ENCODE measurements at places on chromosomes 16 and 17.
A peak's percentile ranks its signal among the peaks of the same experiment; 100 is the strongest.

GRCh38 chr16:1102333-1102700, 6.3 kb upstream of the C1QTNF8 start:
- no peak for DNase-seq

DNA sequence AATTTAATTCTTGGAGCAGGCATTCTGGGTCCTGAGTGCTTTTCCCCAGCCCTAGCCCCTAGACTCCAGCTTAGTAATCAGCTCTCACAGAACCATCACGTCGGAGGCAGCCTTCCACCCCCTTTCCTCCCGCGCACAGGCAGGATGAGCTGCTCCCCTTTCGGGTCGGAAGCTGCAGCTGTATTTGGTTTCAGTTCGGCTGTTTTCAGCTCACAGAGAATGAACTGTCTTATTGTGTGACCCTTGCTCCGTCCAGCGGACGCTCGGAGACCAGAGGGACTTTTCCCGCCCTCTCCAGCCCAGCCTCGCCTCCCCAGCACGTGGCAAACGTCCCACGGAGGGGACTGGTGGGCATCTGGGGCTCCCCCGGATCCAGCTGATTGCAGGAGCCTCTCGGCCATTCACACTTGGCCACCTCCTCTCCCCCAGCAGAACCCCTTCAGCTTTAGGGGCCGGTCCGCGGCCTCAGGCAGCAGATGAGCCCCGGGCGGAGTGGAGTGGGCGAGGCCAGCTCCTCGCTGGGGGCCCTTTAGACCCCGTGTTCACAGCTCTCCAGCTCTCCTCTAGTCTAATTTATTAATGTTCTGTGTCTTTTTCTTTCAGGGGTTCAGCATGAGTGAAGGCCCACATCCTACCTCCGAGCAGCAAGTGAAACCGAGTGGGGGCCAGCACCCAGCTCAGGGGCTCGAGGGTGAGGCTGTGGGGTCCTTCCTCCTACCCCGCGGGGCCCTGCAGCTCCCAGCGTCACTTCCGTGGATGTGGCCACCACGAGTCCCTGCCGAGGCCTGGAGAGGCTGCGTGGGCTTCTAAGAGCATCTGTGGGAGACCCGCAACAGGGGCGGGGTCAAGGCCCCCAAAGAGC, 863 bp upstream of the UTS2R start:
- DNase-seq = no peak

DNA sequence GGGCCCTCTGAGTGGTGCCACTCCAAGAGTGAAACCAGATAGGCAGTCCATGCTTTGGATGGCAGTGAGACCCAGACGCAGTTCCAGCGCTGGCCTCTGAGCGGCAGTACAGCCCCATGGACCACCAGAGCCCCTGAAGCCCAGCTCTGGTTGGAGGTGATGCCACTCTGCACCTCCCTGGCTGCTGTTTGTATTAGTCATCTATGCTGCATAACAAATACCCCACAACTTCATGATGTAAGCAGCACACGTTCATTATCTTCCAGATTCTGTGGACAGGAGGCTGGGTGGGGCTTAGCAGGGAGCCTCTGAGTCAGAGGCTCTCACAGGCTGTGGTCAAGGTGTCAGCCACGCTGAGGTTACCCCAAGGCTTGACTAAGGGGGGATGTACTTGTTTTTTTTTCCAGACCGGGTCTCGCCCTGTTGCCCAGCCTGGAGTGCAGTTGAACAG, 5.1 kb upstream of the NME4 start:
- peak; percentile 75 for DNase-seq

GRCh38 chr17:46158323-46159296, 34.6 kb downstream of the KANSL1 start:
- no peak for DNase-seq

GRCh38 chr16:56953006-56953405, 8.7 kb upstream of the CETP start:
- no peak for DNase-seq

DNA sequence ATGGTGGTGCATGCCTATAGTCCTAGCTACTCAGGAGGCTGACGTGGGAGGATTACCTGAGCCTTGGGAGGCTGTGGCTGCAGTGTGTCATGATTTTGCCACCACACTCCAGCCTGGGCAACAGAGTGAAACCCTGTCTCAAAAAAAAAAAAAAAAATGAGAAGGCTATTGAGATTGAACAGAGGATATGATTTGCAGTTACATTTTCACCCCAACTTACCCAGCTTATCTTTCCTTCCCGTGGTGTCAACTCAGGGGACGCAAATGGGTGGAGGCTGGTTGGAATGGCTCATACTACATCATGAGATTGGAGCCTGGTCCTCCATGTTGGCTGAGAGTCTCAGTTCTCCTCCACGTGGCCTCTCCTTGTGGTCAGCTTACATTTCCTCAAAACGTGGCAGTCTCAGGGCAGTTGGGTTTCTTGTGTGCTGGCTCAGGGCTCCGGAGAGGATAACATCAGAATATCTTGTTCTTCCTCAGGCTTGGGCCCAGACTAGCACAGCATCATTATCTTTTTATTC, 17.2 kb upstream of the NSMCE1 start:
- DNase-seq = no peak

GRCh38 chr17:83008186-83008510, 71.3 kb upstream of the METRNL start:
- no peak for DNase-seq

DNA sequence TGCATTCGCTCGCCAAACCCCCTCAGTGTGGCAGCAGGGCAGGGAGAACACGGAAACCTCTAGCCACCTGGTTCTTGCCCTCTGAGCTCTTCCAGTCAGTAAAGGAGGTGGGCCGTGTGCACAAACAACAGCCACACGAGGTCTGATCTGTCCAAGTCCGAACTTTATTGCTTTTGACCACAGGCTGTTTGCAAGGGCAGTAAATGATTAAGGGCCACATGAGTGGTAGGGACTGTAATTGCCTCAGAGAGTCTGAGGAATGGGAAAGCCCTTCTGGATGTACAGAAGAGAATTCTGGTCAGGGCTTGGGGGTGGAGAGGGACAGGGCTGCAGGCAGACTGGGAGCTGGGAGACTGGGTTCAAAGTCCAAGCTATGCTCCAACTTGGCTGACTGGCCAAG, 75.7 kb upstream of the LHX1 start:
- DNase-seq = no peak

GRCh38 chr17:73541111-73541510, 103.1 kb downstream of the SDK2 start:
- no peak for DNase-seq

DNA sequence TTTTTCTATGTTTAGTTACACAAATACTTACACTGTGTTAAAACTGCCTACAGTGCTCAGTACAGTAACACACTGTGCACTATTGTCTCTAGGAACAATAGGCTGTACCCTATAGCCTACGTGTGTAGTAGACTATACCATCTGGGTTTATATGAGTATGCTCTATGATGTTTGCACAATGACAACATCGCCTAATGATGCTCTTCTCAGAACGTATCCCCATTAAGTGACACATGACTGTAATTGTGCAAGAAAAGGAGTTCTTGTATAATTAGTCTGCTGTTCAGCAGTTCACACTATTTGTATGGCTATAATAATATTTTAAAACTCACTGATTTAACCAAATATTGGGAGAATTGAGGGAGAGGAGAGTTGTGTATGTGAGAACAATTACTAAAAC, 173.7 kb downstream of the TRIM37 start:
- DNase-seq = no peak

DNA sequence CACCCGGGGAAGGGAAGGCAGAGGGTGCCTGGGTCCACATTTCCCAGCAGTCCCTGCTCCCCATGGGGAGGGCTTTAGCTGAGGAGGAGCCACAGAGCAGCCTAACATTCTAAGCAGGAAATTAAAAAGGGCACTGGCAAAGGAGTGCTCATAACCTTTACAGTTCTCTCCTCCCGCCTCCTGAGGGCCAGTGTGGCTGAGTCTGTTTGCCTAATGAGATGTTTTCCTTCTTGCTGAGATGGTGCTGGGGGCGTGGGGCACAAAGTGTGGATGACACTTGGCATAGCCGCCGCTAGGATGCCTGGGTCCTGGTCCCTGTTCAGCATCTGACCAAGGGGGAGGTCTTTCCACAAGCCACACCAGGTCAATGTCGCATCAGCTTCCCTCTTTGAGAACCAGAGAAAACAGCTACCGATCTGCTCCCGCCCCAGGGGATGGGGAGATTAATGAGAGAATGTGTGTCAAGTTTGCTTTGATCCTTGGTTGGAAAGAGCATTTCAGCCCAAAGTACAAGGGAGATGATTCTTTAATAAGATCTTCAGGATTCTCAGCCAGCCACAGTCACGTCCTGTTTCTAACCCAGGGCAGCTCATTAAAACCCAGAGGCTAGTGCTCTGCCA, 5.8 kb downstream of the KIF18B start:
- no peak for DNase-seq

- no peak for DNase-seq
These were observed 17.7 kb downstream of the CCL17 start for GRCh38 chr16:57422026-57422944.

- no peak for DNase-seq
These were observed 2.0 kb downstream of the CD300LB start for GRCh38 chr17:74529243-74529642.

- DNase-seq = no peak
These were observed 172.5 kb downstream of the AHSP start for GRCh38 chr16:31700200-31700529.

- no peak for DNase-seq
These were observed 71.6 kb upstream of the NUDT7 start for GRCh38 chr16:77650761-77651160.

GRCh38 chr17:38857271-38857670, 3.8 kb upstream of the RPL23 start:
- DNase-seq = no peak

DNA sequence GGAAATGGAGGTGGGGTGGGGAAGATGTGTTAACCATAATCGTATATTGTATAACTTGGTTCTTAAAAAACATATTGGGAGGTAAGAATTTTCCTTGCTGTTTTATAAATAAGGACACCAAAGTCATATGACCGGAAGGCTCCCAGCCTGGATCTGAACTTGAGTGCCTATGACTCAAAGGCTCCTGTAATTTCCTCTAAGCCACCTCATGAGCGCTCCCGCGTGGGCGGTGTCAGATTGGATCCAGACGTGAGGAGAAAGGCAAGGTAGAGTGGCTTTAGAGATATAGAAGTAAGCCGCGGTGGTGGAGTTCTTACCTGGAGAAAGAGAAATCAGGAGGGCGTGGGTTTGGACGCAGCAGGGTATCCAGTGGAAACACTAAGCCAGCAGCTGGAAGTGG, 196.2 kb upstream of the NLRP1 start:
- DNase-seq = no peak

DNA sequence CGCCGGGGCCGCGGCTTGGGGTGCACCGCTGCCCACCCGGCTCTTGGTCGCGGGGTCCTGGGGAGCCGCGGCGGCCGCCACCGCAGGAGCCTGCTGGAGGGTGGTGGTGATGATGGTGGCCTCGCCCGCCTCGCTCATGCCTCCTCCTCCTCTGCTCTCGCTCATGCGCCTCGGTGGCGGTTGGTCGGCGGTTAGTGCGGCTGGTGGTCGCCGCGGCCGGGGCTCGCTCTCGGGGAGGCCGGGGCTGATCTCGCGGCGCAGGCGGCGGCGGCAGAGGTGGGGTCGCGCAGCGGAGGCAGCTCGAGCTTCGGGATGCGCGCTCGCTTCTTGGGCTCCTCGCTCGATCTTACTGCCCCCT, 41.6 kb downstream of the AHSP start:
- no peak for DNase-seq

DNA sequence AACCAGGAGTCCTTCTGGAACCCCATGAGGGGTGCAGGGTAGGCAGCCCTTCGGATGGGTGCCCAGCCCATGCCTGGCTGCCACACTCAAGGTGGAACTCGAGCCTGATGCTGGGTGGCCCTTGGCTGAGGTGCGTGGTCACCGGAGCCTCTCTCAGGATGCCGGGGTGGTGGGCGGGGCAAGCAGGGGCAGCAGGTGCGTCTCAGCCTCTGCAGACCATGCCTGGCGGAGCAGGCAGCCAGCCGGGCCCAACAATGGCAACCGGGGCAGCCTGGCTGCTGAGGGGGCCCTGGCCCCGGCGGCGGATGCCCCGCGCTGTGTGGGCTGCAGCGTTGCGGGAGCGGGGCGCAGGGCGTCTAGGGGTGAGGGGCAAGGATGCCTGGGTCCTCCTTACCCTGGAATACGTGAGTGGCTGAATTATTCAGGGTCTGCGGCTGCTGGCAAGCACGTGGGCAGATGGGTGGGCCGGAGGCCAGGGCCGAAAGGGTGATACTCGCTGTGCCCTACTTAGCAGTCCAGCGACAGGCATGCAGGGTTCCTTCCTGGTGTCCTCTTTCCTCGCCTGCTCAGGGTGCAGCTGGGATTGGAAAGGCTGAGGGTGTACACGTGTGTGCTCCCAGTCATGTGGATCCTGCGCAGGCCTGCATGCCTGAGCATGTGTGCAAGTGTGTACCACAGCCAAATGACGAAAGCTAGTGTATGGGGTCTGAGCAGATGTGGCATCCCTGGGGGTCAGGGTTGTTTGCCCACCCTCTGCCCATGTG, 14.6 kb downstream of the MYO15A start:
- no peak for DNase-seq

DNA sequence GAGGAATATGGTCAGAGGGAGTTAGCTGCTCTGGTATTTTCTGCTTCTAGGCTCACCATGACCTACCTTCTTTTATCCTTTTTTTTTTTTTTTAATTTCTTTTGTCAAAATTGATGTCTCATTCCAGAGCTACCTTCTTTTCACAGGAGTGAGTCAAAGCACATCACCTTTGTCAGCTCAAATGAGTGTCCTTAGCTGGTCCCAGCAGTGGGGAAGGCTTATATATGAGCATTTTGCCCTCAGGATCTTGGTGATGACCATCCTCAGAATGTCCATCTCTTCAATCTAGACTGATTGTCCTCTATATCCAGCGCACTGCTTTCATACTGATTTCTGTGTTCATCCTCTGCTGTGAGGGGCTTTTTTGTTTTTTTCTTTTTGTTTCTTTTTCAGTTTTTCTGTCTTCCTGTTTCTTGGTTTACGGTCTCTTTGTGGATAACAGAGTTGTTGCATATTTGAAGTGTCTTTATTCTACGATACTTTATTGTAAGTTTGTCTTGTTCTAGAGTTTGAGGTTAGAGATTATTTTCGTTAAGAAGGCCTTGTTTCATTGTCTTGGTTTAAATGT, 24.9 kb downstream of the CBFB start:
- DNase-seq = no peak

DNA sequence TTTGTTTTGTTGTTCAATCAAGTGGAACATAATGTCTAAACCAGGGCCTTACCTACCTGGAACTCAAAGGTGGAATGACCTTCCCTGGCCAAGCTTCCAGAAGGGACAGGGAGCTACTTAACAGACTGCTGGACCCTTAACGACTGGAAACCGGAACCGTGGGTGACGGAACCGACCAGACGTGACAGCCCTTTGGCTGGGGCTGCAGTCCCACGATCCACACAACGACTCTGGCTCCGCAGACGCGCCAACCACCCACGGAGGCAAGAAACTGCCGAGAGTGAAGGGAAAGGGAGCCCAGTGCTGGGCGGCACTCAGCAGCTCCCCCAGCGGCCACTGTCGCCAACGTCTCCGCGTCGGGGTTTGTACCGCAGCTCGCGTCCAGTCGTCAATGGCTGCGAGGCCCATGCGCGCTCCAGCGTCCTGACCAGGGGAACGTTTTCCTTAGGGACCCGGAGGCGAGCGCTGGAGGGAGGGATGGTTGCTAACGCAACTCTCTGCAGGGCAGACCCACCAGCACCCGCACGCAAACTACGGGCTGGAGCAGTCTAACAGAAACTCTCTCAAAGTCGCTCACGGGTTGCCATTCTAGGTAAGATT, 5.5 kb upstream of the KIF22 start:
- DNase-seq = peak; percentile 50

Data from stimulated activated CD8-positive, alpha-beta memory T cell treated with anti-CD3 and anti-CD28 coated beads, Interleukin-12 subunit alpha, Interleukin-12 subunit beta, amount 100 ng/mL, for 4 hours (primary cell).